Activated CD4-positive, alpha-beta T cell treated with anti-CD3 and anti-CD28 coated beads for 24 hours (primary cell): ENCODE measurements at places on chromosomes 16 and 17.

DNA sequence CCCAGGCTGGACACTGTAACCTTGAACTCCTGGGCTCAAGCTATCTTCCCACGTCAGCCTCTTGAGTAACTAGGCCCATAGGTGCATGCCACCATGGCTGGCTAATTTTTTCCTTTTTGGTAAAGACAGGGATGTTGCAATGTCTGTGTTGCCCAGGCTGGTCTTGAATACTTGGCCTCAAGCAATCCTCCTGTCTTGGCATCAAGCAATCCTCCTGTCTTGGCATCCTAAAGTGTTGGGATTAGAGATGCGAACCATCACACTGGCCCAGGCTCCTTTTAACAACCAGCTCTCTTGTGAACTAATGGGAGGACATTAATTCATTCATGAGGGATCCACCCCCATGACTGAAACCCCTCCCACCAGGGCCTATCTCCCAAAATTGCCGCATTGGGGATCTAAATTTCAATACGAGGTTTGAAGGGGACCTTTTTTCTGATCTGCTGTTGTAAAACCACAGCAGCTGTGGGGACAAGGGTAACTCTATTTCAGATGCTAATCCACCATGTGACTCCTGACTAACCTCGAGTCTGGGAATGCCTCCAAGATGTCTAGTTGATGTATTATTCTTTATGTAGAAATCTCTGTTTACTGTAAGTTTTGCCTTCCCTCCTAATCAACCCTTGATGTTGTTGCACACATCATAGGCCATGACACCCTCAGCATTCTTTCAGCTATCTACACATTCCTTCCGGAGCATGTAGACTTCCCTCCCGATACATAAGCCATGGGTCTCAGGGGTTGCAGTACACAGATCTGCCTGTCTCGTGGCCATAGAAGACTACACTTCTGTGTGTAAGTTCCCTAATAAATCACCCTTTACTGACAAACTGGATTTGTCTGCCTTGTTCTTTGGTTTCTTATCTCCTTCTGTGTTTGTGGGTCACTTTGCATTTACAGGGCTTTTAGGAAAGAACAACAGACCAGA lies 37.6 kb downstream of the RNF112 start:
- no peak for DNase-seq

DNA sequence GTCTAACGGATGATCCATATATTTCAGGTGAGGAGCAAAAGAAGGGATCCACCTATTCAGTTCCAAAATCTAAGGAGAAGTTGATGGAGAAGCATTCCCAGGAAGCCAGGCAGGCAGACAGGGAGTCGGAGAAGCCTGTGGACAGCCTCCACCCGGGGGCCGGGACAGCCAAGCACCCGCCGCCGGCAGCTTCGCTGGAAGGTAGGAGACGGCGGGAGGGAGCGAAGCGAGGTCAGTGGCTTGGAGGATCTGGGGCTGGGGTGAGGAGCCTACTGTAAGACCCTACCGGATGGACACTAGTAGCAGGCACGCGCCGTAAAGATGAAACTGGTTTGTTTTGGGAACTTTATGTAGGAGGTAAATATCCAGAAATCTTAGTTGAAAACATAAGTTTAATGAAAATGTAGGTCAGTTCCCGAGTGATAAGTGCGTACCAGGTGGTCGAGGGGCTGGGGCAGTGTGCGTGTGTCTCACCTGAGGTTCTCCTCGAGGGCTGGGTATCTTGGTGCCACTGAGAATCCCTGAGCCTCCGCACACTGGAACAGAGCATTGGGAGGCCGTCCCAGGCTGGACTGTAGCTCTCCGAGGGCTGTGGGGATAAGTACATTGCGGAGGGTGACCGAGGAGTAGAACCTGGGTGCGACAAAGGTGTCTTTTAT lies 714 bp downstream of the SPATA33 start:
- DNase-seq, result no peak

DNA sequence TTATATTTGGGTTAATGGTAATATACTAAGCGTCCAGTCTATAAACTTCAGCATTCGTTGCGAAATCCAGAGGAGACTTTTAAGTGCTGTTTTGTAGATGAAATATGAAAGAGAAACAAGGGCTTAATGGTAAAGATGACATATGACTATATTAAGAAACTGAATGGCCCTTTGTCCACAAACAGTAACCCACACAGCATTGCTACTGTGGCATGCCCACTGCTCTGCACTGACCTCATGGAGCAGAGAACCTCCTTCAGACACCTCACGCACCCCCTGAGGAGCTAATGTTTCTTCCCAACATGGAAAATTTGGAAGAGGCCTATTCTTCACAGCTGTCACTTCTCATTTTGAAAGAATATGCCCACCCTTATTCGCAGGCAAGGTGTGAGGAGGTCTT lies 26.7 kb downstream of the ASPA start:
- no peak for DNase-seq

DNA sequence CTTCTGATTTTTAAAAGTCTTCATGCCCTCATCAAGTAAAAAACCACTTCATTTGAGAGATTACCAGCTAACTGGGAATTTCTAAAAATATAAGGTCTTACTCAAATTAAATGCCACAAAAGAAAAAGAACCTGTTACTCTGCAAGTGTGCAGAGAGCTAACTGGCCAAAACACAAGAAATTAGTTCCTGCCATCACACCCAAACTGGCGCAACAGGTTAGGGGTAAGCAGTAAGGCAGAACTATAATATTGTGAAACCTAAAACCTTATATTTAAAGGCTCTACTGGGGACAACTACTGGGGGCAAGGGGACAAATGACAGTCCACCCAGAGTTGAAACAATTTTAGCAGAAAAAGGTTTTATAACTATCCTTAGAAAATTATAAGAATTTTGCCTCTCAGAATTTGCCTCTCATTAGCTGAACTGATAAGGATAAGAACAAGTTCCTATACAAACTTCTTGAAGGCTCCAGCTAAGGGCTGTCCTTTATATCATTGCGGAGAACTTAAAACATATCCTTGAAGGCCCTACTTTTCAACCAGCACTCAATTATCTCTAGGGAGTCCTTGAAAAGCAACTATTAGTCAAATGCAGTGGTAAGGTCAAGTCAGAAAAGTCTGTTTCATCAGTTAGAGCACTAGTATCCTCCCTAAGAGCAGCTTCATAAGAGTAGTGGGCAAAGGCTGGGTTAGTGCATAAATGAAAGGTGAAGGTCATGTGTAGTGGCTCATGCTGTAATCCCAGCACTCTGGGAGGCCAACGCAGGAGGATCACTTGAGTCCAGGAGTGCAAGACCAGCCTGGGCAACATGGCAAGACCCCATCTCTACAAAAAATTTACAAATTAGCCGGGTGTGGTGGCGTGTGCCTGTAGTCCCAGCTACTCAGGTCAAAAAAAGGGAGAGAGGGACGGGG lies 31.5 kb downstream of the SMURF2 start:
- DNase-seq, result no peak

- no peak for DNase-seq
Measured at GRCh38 chr17:75724016-75725003, 3.1 kb downstream of the ITGB4 start.
